ENCODE measurements at places on chromosomes 4 and X.
A peak's percentile ranks its signal among the peaks of the same experiment; 100 is the strongest.

GRCh38 chr4:22780797-22781196, 88.1 kb downstream of the GBA3 start:
- DNase-seq, result no peak

DNA sequence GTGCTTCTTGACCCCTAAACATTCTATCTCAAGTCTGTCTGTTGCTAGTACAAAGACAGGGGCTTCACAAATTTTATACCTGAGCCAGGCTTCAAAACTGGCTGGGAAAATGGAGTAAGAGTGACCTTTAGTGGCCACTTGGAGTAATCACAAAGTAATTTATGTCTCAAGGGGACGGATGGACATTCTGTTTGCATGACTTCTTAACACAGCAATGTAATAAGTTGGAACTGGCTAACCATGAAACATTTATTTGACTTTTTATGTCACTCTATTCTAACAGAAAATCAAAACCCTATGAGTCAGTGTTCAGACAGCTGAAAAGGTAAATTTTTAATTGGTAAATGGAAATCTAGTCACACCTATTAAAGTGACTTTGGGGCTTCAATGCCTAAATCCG, 600.6 kb downstream of the ANKRD50 start:
- no peak for DNase-seq

DNA sequence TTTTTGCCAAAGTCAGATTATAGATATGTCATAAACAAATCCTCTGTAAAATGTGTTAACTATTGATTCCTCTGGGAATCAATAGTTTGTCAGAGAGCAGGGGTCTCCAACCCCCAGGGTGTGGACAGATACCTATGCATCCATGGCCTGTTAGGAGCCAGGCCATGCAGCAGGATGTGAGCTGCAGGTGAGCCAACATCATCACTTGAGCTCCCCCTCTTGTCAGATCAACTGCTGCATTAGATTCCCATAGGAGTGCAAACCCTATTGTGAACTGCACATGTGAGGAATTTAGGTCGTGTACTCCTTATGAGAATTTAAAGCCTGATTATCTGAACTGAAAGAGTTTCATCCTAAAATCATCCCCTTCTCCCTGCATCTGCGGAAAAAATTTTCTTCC, 1365.4 kb downstream of the ARAP2 start:
- DNase-seq, result no peak

- DNase-seq, result no peak
Measured at GRCh38 chr4:76108467-76109181, 34.1 kb downstream of the ART3 start.

DNA sequence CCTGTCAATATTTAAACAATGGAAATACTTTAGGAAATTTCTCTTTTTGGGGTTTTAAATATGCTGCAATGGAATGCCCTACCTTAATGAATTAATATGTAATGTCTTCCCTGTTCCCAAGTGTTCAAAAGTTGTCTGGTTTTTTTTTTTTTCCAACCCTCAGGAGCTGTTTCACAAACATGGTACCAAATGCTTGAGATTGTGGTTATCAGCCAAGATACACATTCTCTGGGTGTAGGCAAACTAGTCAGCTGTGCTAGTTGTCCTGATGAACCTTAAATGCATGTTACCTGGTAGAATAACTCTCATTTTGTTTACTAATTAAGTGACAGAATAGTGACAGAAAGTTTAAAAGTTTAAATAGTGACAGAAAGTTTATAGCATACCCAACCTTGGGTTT, 50.7 kb downstream of the FHL1 start:
- no peak for DNase-seq

DNA sequence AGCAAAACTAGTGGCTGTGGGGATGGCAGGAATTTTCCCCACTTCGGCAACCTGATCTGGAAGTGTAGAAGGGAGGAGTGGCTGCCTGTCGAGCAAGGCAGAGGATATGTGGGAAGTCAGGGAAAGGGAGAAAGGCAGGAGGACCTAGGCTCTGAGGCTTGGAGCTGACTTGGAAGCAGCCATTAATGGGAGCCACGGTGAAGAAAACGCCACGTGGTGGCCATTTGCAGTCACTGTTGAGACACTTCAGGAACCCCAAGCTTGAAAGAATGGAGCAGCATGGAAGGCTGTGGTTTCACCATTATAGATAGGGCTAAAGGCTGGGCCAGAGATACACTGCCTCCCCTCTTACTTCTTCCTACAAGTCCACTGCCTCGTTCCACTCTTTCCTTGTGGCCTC, 41.8 kb upstream of the MAML3 start:
- DNase-seq, result no peak

- DNase-seq, result peak; percentile 27
Measured at GRCh38 chrX:102515975-102516941, at the start of gene TMSB15A. TMSB15A (minus strand) TSS chrX:102516739.

DNA sequence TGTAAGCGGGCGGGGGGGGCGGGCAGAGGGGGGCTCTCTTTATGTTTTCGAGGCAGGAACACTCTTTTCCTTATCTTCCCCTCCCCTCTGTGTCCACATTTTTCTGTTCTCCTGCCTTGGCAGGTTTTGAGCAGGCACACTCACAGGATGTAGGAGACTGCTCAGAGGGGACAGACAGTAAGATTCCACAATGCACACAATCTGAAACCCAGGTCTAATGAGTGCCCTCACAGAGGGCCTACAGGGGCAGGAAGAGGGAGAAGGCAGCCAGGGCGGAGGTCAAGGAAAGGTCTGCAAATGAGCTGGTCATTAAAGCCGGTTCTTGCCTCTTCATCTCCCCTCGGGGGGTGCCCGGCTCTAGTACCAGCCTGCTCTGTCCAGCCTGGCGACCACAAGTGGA, 106.1 kb upstream of the ATP6AP2 start:
- no peak for DNase-seq

DNA sequence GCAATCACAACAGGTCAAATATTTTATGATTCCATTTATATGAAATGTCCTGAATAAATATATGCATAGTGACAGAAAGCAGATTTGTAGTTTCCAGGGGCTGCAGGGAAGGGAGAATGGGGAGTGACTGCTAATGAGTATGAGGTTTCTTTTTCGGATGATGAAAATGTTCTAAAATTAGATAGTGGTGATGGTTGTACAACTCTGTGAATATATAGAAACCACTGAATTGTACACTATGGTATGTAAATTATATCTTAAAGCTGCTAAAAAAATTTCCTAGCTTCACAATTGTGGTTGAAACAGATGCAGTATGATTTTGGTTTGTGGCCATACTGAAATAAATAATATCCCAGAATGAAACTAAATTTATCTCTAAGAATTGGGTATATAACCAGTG, 12.9 kb upstream of the IL2 start:
- DNase-seq, result no peak

DNA sequence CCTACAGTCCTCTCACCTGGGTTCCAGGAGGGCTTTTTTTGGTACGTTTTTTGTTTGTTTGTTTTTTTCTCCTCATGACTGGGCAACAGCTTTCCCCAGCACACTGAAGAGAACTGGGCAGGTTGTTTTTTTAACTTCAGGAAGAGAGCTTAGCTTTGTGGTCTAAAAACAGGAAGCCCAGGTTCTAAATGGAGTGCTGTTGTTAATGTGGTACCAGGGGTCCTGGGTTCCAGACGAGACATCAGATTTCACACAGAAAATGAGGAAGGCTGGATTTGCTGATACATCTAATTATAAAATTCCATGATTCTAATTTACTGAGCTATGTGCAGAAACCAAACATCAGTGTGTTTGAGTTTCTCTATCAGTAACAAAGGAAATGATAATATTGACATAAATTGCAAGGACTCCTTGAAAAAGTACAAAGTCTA, 4.2 kb downstream of the MYOZ2 start:
- peak; percentile 8 for DNase-seq

DNA sequence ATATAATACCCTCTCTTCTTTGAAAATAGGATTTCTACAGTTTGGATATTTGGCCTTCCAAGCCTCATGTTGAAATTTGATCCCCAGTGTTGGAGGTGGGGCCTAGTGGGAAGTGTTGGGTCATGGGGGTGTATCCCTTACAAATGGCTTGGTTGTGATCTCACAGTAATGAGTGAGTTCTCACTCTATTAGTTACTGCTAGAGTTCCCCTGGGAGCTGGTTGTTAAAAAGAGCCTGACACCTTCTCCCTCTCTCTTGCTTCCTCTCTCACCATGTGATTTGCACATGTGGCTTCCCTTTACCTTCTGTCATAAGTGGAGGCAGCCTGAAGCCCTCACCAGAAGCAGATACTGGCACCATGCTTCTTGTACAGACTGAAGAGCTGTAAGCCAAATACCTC, 73.9 kb downstream of the HDAC8 start:
- no peak for DNase-seq

GRCh38 chrX:47093248-47093647, 15.0 kb downstream of the RGN start:
- DNase-seq, result no peak

GRCh38 chrX:20116577-20117240, at the start of gene MAP7D2:
MAP7D2 (minus strand) TSS chrX:20116907; CDS start chrX:20116879, 28 bp downstream.
- no peak for DNase-seq

DNA sequence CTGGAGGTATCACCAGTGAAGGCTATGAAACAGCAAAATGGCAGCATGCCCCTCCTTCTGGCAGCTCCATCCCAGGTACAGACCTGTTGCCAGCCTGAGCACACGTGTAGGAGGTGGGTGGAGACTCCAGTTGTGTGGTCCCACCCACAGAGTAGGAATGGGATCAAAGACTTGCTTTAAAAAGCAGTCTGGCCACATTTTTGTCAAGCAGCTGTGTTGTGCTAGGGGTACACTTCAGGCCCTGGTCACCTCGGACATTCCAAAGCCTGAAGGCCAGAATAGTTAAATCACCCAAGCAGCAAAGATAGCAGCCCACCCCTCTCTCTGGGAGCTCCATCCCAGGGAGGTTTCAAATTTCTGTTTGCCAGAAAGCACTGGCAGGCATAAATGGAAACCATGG, 20.3 kb upstream of the AMBN start:
- DNase-seq, result no peak

GRCh38 chr4:185504098-185505047, 30.9 kb downstream of the PDLIM3 start:
- no peak for DNase-seq

DNA sequence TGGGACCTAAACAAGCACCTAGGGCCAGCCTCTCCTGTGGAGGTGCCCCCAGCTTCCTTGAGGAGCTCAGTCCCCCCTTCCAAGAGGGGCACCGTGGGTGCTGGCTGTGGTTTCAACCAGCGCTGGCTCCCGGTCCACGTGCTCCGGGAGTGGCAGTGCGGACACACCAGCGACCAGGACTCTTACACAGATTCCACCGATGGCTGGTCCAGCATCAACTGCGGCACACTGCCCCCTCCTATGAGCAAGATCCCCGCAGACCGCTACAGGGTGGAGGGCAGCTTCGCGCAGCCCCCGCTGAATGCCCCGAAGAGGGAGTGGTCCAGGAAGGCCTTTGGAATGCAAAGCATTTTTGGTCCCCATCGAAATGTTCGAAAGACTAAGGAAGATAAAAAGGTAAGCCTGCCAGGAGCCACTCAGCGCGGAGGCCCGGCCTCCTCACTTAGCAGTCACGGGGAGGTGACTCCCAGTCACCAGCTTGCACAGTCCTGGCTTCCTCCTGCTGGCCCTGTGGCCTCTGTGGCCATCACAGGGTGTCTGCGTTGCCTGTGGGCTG, 24.9 kb downstream of the RGS12 start:
- no peak for DNase-seq

GRCh38 chrX:107450823-107451509, 1.5 kb downstream of the FRMPD3 start:
- peak; percentile 36 for DNase-seq

- no peak for DNase-seq
Measured at GRCh38 chr4:39354254-39354552, 12.0 kb downstream of the RFC1 start.

DNA sequence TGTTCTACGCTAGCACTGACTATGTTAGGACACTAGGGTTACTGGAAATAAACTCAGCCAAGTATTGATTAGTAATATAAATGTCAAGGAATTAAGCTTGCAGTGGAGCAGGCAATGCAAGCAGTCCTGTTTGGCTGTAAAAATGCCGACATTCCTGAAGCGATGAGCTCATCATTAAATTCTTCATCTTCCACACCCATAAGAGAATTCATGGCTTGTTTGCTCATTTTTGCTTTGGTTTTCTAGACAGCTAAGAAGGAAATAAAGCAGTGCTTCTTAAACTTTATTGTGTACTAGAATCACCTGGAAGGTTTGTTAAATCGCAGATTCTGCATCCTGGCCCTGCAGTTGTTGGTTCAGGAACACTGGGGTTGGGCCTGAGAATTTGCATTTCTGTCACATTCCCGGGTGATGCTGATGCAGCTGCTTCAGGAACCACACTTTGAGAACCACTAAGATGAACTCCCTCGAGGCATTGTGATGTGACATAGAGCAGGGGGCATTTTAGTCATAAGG, 17.8 kb downstream of the ANXA3 start:
- DNase-seq, result no peak

DNA sequence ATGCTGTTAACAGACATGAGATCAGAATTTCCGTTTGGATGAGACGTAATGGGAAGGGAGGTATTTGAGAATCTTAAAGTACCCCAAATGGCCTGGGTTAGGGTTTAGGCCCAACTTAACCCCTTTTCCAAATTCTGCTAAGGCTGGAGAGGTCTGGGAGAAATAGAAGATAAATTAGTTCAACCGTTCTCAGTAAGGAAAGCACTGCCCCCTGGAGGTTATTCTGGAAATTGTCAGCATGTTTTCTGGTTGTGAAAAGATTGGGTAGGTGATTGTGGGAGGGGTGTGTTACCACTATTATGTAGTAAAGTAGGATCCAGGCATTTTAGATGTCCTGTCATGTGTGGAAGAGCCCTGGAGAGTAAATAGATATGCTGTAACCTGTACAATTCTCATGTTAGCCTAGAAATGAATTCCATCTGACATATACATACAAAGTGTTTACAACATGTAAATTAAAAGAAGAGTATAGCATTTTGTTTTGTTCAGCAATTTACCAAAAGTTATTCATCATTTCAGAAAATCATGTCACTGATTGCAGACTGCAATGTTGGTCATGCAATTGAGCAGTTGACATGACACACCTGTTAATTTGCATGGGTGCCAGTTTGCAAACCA, 26.8 kb upstream of the GRXCR1 start:
- DNase-seq, result peak; percentile 61

DNA sequence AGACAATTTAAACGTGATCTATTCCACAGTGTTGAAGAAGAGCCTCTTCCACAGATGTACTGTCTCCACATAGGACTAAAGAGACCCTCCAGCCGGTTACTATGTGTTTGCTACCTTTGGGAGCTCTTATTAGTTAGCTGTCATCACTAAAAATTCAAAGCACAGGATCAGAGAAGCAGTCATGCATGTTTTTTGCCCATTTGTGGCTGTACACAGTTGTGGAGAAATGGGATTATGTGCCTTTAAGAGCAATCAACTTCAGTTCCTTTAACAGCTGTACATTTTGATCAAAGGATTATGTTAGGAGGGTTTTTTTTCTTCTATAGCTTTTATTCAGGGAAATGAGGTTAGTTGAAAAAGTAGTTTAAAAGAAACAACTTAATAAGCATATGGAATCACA, 149.0 kb upstream of the SPOCK3 start:
- DNase-seq, result no peak

DNA sequence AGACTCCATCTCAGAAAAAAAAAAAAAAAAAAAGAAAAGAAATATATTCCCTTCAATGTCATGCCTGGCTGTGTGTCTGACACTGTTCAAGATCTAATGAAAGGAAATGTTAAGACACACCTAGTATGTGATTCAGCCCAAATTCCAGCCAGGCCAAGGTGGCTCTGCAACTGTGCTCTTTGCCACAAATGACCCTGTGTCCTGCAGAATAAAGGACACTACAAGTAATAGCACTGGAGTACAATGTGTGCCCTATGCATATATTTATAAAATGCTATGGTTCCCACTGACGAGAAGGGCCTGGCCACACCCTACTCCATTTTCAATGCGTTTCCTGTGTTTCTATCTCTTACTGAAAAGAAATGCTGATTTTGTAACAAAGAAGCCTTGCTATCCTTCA, 98.0 kb upstream of the SORBS2 start:
- DNase-seq, result no peak
